ENCODE measurements at places on chromosomes 6 and 20.

DNA sequence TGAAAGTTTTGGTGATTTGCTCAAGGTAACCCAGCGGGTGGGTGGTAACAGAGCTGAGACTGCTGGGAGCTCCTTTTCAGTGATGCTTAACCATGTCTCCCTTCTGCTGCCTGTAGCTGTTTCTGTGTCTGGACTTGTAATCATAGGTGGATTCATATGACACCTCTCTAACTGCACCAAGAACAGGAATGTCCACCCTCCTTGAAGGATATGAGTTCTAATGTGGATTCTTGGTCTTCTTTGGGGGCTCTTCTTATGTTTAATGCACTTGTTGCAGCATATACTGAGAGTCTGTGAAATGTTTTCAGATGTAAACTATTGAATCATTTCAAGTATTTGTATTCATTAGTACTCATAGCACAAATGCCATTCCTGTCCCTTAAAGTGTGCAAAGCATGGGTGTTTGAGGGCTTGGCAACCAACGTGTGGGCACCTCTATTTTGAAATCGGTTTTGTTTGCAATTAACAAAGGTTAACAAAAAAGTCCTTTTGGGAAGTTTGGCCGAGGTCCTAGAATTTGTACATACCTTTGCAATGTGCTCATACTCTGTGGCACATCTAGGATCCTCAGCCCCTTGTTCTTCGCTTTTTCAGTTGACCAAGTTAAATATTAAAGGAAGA, 138.0 kb downstream of the SOX4 start:
- DNase-seq: no peak

DNA sequence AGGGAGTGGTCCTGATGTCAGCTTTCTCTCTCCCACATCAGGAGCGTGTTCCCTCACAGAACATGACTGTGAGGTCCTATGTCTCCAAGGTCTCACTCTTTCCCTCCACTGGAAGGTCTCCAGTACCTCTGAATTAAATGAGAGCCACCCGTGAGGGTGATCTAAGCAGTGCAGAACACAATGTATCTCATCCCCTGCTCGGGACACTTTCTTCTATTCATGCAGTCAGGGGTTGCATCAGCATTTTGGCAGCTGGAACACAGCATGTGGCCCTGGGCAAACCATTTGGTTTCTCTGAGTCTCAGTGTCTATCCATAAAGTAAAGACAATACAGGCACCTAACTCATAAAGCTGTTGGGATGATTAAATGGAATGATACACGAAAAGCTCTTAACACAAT, 34.2 kb downstream of the MAFB start:
- no peak for DNase-seq

GRCh38 chr20:56202493-56203077, 45.9 kb upstream of the MC3R start:
- no peak for DNase-seq

GRCh38 chr6:19664050-19664449, 173.1 kb upstream of the ID4 start:
- DNase-seq: no peak

DNA sequence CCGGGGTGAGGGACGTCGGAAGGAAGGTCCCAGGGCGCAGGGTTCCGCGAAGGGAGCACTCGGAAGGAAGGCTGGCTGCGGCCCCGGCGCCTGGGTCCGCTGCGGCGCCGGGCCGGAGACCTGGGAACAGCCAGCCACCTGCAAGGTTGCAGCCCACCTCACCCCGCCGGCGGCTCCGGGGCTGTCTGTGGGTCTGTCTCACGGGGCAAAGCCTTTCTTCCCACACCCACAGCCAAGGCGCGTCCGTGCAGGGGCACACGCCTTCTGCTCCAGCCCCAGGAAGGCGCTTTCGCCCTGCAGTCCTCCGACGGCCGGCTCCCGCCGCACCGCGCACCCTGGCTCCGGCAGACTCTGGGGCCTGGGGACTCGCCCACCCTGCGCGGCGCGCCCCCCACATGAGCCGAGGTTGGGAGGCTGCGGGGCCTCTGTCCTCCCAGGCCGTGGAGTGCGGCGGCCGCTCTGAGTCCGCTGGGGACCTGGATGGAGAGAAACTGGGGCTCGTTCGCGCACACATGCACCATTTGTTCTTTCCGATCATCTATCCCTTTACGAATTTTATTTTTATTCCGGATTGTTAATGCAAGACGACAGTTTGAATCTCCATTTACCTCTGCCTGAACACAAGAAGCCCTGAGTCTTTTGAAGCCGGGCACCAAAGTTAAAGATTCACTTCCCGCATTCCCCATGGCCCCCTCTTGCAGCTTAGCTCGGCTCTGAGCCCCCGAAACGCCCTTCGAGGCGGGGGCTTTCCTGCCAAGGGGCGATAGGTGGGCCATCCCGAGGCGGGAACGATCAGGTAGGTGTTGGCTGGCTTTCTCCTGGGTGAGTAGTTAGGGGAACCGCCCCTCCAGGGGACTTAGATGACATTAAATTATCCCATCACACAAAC, 4.5 kb upstream of the FOXC1 start:
- no peak for DNase-seq

DNA sequence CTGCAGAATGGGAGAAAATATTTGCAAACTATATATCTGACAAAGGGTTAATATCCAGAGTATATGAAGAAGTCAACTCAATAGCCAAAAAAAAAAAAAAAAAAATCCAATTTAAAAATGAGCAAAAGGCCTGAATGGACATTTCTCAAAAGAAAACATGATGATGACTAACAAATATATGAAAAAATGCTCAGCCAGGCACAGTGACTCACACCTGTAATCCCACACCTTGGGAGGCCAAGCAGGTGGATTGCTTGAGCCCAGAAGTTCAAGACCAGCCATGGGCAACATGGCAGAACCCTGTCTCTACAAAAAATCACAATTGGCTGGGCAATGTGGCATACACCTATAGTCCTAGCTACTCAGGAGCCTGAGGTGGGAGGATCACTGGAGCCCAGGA, 2.1 kb upstream of the ECHDC1 start:
- DNase-seq: no peak

DNA sequence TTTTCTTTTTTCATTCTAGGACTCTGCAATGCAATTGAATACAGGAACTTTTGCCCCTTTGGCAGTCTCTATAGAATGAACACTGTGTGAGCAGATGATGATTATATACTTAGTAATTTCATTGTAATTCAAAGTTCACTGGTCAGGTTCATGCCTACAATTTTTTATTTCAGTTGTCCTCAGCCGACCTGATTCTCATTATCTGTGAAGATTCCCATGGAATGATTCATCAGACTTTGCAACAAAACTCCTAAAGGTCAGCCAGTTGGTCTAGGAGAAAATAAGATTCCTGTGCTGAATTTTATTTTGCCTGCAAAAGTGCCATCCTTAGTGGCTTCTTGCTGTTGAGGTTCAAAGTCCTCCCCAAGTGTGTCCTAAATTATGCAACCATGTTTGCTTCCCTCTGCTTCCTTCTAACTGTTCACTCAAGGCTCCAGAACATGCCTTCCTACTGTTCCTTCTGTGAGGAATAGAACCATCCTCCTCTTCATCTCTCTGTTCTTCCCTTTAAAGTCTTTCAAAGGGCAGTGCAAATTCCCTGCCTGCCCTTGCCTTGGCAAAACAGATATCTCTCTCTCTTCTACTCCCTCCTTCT, 194.2 kb upstream of the CNR1 start:
- no peak for DNase-seq

GRCh38 chr6:12968839-12969558, 252.4 kb downstream of the PHACTR1 start:
- DNase-seq: no peak

GRCh38 chr20:43987018-43987417, 72.4 kb downstream of the TOX2 start:
- no peak for DNase-seq

GRCh38 chr20:49796600-49797343, 15.9 kb upstream of the SLC9A8 start:
- no peak for DNase-seq

GRCh38 chr6:170278743-170279094, 12.2 kb downstream of the DLL1 start:
- no peak for DNase-seq

DNA sequence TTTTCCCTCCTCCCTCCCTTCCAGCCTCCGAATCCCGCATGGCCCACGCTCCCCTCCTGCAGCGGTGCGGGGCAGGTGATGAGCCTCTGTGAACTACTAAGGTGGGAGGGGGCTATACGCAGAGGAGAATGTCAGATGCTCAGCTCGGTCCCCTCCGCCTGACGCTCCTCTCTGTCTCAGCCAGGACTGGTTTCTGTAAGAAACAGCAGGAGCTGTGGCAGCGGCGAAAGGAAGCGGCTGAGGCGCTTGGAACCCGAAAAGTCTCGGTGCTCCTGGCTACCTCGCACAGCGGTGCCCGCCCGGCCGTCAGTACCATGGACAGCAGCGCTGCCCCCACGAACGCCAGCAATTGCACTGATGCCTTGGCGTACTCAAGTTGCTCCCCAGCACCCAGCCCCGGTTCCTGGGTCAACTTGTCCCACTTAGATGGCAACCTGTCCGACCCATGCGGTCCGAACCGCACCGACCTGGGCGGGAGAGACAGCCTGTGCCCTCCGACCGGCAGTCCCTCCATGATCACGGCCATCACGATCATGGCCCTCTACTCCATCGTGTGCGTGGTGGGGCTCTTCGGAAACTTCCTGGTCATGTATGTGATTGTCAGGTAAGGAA, at the start of gene OPRM1:
Gene OPRM1 (plus strand): TSS at position 10 of the 612 bp plus-strand sequence. CDS start 305 bp downstream, at position 315.
- no peak for DNase-seq

DNA sequence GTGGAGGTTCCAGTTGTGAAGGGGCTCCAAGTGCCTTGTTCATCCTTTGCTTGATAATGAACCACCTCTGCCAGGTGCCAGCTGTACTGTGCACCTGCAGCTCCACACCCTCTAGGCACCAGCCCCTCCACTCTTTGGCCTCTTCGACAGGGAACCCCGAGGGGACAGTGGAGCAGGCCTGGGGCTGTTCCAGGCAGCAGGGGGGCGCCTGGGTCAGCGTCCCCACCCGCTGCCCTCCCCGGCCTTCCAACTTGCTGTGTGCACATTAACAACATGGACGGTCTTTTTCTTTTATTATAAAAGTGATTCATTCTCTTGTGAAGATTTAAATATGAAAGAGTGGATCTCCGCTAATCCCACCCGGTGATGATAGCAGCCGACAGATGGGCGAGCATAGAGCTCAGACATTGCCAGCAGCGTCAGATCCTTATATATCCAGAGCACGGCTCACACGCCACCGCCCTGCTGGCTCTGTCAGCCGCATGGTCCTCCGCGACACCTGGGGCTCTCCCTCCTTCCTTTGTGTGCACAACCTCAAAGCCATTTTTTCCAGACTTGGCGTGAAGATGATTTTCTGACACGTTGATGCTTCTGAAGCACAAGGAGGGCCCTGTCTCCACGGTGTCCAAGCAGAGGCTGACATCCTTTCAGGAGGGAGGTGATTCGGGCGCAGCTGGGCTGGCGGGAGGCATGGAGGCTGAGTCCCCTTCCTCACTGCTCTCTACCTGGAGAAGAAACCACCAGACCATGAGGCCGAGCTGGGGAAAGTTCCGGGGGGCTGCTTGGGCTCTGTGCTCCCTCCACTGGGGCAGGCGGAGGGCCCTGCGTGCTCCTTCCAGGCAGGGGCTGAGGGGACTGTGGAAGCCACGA, 22.2 kb upstream of the MRGBP start:
- no peak for DNase-seq

GRCh38 chr6:32047084-32047478, 8.9 kb downstream of the CYP21A2 start:
- DNase-seq: no peak

DNA sequence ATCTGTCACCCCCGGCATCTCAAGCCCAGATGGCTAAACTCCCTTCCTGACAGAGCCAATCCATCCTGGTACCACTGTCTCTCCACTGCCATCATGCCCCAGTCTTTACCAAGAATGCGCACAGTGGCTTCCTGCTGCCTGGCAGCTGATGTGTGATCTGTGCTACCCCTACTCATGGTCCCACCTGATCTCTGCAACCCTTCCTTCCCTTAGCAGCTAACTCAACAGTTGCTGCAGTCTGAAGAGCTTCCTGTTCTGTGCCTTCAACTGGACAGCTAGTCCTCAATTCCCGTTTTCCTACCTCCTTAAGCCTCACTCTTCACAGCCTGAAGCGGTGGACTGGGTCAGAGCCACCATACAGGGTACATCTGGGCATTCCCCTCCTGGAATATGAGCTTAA, 7.6 kb upstream of the FAM83C start:
- no peak for DNase-seq

- no peak for DNase-seq
Observed at GRCh38 chr20:23205211-23205610, 119.1 kb upstream of the CD93 start.

DNA sequence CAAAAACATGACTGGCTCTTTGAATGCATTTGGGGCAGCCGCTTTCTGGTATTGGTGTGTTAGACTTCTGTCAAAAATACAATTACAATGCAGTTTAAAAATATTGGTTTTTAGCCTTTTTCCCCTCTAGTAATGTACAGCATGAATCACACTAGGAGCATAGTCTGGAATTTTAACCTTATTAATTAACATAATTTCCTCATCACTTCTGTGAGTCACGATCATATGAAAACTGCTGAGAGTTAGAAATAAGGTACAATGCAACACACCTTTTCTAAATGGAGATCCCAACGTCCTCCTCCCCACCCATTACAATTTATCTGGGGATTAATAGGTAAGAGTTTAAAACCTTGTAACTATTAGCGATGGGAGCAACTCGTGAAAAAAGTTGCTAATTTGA, 297.1 kb upstream of the RIMS1 start:
- DNase-seq: no peak

DNA sequence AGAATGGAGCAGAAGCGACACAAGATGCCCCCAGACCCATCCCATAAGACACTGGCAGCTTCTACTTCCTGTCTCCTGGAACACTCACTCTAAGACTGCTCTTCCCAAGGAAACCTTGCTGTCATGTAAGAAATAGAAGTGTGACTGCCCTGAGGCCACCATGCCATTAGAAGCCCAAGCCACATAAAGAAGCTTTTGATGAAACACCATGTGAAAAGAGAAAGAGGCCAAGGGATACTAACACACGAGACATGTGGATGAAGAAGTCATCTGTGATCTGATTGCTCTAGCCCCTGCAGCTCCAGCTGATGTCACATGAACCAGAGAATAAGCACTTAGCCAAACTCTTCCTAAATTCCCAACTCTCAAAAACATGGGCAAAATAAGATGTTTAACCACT, 117.9 kb upstream of the PCSK2 start:
- no peak for DNase-seq

DNA sequence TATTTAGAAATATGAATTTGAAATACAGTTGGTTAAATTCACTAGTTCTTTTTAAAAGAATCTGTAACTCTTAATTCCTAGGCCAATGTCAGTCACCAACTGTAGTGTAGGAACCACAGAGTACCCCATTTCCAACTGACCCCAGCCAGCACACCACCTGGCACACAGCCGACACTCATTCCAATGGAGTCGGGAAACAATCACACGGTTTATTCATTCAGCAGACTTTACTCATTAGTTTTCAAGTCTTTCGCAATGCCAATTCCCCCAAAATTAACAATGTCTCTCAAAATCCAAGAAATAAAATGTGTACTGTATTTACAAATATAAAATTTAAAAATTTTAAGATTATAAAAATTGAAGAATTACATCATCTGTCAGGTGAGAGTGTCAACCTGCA, 13.5 kb downstream of the ARG1 start:
- DNase-seq: no peak

- no peak for DNase-seq
Observed at GRCh38 chr20:13259921-13260320, 38.8 kb downstream of the ISM1 start.

GRCh38 chr6:42996513-42996912, 12.1 kb downstream of the PPP2R5D start:
- DNase-seq: no peak

All from cortex of kidney (tissue), 1 donor.